ENCODE measurements at places on chromosomes 7 and 10.

DNA sequence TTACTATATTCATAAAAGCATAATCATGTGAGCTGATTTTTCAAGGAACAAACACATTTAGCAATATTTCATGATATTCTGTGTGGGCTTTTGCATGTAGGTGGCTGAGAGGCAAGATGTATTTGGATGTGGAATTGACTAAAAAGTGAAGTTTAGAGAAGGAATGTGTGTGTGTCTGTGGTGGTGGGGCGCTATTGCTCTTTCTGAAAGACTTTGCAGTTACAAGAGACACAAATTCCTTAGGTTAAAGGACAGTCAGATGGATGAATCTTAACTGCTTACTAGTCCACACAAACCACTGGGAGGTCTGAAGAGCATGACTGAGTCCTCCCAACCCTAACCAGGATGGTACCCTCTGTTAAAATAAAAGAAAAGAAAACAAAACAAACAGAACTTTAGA, 200.1 kb downstream of the SDHAF3 start:
- no peak for DNase-seq

- peak; percentile 74 for DNase-seq
Measured at GRCh38 chr7:45923290-45923689, 2.2 kb upstream of the IGFBP3 start.

GRCh38 chr7:7175075-7175695, 7.2 kb upstream of the C1GALT1 start:
- DNase-seq = no peak

DNA sequence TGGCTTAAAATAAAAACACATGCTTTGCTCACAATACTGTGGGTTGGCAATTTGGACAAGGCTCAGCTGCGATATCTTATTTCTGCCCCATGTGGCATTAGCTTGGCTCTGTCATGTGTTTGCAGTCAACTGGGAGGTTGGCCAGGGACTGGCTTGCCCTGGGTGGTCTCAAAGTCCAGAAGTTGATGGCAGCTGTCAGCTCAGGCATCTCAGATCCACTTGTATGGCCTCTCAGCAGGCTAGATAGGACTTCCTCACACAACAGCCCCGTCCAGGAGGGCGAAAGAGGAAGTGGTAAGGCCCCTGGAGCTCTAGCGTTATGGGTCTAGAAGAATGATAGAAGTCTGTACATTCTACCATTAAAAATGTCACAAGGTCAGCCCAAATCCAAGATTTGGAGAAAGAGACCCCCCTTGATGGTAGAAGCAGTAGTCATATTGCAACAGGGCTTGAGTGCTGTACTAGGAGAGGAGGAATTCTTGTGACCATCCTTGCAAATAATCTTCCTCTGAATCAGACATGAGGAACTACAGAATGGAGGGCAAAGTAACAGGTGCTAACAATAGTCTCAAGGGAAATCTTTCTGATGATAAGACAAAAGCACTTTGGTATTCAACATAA, 166.2 kb downstream of the FAM107B start:
- DNase-seq = no peak

DNA sequence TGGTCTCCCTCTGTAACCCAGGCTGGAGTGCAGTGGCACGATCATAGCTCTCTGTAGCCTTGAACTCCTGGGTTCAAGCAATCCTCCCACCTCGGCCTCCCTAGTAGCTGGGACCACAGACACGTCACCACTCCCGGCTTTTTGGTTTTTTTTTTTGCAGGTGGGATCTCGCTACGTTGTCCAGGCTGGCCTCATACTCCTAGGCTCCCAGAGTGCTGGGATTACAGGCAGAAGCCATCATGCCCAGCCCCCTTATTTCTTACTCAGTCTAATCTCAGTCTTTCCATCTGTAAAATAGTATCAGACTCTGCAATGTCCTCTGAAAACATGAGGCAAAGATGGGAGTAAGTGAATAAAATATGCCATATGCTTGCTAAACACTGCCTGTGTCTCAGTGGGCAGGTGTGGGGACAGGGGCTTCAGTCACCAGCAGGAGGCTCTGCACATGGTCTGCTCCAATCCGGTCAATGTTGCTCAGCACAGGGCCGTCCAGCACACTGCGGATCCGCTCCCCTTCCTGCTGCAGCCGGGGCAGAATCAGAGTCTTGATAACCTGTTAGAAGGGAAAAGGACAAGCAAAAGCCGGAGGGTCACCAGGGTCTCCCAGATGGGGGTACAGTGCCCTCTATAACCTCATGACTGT, 8.2 kb downstream of the AP4M1 start:
- DNase-seq = no peak

DNA sequence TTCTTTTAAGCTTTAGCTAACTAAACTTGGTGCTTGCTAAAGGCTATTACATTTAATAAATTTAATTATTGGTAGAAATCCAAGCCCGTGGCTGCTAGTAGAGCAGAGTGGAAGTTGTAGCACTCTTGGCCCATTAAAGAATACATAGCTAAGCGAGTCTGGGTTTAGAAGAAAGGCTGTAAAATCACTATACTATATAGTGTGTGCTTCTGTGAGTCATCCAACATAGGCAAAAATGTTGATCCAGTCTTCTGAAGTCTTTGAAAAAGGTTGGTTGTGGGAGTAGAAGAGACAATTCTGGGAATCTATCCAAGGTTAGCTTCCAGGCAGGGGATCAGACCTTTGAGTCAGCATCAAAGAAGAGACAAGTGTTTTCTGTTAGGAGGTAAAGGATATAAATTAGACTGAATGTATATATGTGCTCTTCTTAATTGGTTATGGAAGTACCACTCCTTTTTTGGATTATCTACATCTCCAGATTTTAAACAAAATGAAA, 664.2 kb downstream of the NXPH1 start:
- no peak for DNase-seq

DNA sequence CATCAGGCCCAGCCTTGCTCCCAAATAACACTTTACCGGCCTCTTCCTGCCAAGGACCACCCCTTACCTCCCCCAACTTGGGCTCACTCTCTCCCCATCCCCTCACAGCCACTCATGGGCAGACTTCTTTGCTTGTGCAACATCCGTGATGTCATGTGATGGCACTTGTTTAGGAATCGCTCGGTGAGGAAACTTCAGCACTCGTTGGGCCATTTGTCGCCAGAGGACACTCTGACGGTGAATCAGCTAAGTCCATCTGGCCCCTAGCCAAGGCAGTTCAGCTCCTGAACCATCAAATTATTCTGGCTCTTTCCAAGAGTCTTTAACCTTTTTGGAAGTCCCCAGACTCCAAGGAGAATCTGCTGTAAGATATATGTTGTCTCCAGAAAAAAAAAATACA, 19.2 kb downstream of the BTBD16 start:
- DNase-seq = no peak

DNA sequence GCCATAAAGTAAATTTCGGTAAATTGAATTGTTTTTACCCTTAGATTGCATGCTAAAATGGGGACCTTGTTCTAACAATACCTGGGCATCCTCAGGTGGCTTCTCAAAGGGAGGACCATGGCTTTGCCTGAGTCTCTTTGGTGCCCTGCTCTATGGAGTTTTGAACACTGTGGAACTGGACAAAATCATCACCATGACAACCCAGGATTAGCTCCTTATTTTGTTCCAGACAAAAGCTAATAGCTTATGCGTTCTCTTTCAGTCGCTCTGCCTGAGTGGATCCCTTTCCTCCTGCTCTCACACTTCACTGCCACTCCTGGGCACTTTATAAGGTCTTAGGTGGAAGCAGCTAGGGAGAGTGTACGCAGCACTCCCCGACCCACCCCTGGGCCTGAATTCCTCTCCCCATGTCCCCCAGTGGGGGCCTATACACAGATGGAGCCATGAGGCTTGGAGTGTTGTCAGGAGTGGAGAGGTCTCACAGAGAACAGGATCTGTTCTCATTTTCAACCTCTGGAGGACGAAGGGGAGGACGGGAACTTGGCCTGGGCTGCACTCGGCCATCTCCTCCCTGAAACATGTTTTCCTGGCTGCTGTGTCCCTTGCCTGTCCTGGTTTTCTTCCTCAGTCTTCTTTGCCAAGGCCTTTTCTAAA, 19.0 kb downstream of the ADCYAP1R1 start:
- no peak for DNase-seq

- no peak for DNase-seq
Measured at GRCh38 chr7:81120111-81120510, 201.3 kb upstream of the SEMA3C start.

DNA sequence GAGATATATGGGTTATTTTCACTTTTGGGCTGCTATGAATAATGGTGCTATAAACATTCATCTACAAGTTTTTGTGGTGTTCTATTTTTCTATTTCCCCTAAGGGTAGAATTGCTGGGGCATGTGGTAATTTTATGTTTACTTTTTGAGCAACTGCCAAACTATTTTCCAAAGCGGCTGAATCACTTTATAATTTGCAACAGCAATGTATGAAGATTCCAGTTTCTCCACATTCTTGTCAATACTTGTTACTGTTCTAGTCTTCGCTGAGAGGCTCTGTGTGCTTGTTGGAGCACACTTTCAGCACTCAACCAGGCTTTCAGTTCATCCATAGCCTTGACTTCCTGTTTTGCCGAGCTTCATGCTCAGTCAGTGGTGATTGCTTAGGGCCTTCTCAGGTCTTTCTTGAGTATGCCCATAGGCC, 39.0 kb downstream of the ADK start:
- peak; percentile 79 for DNase-seq

GRCh38 chr7:28607855-28608193, 195.5 kb downstream of the CREB5 start:
- DNase-seq = no peak

GRCh38 chr7:159078911-159079270, 65.8 kb downstream of the VIPR2 start:
- DNase-seq = no peak

GRCh38 chr10:24357344-24358004, 148.5 kb downstream of the KIAA1217 start:
- no peak for DNase-seq

DNA sequence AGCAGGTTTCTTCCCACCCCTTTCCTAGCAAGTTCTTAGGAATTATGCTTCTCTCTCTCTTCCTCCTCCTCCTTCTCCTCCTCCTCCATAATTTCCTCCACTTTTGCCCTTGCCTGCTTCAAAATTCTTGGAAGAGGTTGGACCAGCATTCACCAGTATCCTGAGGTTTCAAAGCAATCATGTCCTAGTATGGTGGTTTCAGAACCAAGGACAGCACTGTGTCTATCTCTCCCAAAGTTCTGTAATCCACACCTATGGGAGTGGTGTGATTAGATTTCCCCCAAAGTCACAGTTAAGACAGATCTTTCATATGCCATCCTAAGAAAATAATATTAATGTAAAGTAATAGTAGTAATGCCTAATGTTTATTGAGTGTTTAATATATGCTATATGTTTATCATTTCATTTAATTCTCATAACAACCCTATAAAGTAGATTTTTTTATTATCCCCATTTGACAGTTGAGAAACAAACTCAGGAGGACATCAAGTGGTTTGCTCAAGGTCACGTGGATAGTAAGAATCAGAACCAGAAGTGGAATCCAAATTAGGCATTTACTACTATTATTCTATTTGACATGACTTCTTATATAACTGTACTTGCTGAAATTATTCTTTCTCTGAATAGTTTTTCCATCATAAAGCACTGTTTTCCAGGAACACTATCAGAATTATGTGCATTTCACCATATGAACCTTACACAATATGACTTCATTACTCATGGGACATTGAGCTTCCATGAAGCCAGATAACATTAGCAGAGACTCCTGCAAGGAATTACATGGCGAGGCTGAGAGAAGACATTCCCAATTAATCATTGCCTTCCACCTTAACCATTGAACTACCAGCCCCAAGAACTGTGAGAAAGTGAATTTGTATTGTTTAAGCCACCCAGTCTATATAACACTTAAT, 91.4 kb downstream of the IPMK start:
- DNase-seq = no peak

DNA sequence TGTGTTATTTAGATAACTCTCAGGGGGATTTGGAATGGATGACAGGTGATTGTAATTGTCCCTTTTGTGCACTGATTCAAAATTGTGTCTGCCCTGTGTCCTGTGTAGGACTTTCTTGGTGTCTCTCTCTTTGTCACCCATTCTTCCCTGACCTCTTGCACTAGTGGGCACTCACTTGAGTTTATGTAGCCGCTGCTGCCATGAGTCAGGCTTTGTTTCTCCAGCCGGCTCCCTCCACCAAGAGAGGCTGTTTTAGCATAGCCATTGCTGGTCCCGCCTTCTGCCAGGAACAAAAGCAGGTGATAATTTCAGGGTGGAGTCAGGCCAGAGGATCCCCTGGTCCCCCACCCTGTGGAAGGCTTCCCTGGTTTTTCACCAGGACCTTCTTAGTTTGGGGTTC, 8.4 kb downstream of the COL17A1 start:
- no peak for DNase-seq

DNA sequence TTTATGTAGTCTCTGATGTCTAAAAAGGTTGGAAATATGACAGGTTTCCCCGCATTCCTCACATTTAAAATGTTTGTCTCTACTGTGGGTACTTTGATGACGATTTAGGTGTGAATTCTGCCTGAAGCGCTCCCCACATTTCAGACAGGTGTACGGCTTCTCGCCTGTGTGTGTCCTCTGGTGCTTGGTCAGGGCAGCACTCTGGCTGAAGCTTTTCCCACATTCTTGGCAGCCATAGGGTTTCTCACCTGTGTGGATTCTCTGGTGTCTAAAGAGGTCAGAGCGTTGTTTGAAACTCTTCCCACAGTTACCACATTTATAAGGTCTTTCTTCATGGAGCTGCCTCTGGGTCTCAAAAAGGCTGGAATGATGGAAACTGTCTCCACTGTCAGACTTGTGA, 6.3 kb downstream of the ZNF394 start:
- no peak for DNase-seq

DNA sequence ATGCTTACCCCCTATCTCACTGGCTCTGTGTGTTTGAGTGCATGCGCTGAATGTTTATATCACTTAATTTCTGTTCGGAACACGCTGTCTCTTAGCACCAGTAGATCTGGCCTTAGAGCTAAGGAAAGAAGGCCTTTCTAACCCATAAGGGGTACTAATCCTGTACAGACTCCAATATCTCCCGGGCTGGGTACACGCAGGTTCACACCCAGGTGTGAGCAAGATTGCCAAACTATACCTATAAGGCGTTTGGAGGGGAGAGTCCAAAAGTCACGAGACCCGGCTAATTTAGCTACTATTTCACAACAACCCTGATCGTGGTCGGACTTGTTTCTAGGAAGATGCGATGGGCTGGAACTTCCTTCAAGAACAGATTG, 727 bp upstream of the PDSS1 start:
- DNase-seq = no peak

DNA sequence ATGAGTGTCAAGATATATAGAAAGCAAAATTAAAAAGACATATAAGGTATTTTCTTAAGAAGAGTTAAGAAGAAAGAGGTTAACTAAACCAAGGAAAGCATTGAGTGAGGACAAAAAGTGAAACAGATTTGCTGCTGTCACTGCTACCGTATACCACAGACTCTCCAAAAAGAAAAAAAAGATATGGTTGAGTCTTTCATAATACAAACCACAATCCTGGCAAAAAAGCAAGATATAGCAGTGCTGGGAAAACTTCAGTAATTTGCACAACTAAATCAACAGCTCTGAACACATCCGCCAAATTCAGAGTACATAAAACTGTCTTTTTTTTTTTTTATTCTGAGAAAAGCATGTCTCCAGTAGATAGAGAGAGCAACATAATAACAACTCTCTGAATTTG, 114.7 kb downstream of the ETV1 start:
- DNase-seq = no peak

Data from urinary bladder (tissue), 4 donors.